Esophagus muscularis mucosa (tissue), 4 donors: ENCODE measurements at places on chromosomes 1 and 21. TPM values are rescaled to one million over a fixed set of nuclear protein-coding genes. Genes with fewer than 3 reads are reported as not detected.

TAL1 gene
- 4.3 TPM for total RNA-seq

CFHR4 gene
- not detected for total RNA-seq

CYP4Z1 gene
- total RNA-seq = 1.4 TPM

GPR37L1 gene
- total RNA-seq = 0.69 TPM

AMPD1 gene
- total RNA-seq = not detected

POU3F1 gene
- 0.29 TPM for total RNA-seq

SPRR4 gene
- not detected for total RNA-seq

ATP1A2 gene
- 214 TPM for total RNA-seq

CFAP141 gene
- not detected for total RNA-seq

CNTN2 gene
- total RNA-seq = 3.3 TPM

ZSWIM5 gene
- 6.2 TPM for total RNA-seq

KRTCAP2 gene
- 76.0 TPM for total RNA-seq

VHLL gene
- not detected for total RNA-seq

DNA sequence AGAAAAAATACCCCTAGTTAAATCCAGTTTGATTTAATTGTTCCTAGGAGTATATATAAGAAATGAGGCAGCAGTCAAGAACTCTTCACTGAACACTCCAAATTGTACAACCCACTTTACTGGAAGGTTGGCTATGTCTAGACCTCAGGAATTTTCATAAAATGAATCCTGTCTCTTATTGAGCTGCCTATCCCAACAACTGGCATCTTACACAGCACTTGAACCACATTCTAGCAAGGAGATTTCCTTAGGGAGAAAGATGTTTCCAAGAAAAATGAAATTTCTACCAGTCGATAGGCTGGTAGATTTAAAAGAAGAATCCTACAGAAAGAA lies 16.3 kb downstream of the RNF19B start:
- H3K27ac ChIP-seq = no peak overlapping the region
- H3K4me1 ChIP-seq = peaks cover 40% of the 10 kb centered on the region
- no peaks in the 10 kb centered on the region for H3K27me3 ChIP-seq
- H3K4me3 ChIP-seq = no peak overlapping the region
- H3K36me3 ChIP-seq = peaks cover 52% of the 10 kb centered on the region

DNA sequence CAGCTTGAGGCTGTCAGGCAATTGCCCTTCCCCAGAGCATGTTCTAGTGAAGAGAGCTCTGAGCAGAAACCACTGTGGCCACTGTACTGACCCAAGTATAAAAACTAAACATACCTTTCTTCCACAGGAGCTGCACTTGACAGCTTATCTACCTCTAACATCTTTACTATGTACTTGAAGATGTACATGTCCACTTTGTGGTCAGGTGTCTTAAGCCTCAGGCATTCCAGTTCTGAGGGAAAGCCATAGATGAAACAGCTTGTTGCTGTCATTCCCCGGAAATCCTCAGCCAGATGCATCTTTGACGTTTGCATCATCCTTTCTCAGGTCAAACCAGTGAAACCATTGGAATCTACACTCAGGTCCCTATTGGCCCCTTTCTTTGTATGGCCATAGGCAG lies 70.4 kb downstream of the CHRM3 start:
- H3K36me3 ChIP-seq = no peaks in the 10 kb centered on the region
- H3K4me3 ChIP-seq = no peak overlapping the region
- H3K4me1 ChIP-seq = no peaks in the 10 kb centered on the region

DNA sequence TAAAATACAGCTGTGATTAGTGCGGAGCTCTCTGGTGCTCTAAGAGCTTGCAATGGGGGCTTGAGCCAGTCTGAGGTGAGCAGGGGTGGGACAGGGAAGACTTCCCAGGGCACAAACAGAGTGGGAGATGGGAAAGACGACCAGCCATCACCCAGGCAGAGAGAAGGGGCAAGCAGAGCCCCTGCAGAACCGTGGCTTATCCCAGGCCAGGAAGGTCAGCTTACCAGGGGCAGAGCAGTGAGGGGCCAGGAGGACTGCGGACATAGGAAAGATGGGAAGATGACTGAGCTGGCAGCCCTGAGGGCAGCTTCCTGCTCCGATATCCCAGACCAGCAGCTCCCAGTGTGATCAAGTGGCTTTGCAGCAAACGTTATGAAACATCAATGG lies 55.4 kb upstream of the IFFO2 start:
- H3K4me1 ChIP-seq = peaks cover 11% of the 10 kb centered on the region
- no peak for DNase-seq
- no peak overlapping the region for H3K4me3 ChIP-seq
- H3K36me3 ChIP-seq = no peaks in the 10 kb centered on the region
- H3K27ac ChIP-seq = peak overlapping the region; percentile 84
- no peaks in the 10 kb centered on the region for H3K27me3 ChIP-seq

DNA sequence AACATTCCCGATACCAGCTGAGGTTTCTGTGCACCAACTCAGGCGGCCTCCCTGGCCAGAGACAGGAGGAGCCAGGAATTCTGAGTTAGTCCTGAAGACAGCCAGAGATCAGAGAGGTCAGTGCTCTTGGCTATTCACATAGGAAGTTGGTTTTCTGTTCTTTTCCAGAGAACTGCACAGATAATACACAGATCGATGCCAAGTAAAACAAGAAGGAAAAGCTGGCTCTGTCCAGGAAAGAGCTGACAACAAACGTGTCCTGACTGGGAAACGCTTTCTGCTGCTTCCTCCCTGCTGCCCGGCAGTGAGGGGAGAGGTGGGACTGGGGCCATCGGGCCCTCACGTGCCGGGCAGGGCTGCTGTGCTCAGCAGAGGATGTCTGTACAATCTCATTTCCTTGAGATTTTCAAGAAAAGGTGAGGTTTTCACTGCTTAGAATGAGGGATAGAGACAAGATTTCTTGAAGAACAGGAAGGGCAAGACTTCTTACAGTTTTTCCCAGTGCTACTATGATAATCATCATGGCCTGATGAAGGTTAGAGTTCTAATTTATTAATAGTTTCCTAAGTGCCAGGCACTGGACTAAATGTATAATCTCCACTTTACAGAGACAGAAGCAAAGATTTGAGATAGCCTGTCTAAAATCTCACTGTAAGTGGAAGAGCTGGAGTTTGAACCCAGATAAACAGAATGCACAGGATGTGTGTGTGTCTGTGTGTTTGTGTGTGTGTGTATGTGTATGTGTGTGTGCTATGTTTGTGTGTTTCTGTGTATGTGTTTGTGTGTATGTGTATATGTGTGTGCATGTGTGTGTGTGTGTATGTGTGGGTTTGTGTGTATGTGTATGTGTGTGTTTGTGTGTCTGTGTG lies 211.0 kb upstream of the RAB4A start:
- peaks cover 69% of the 10 kb centered on the region for H3K4me1 ChIP-seq
- H3K27me3 ChIP-seq = no peaks in the 10 kb centered on the region
- no peak overlapping the region for H3K4me3 ChIP-seq
- no peak for DNase-seq

- no peak overlapping the region for H3K4me3 ChIP-seq
- H3K27ac ChIP-seq = peak overlapping the region; percentile 4
These were observed 173.6 kb upstream of the SGIP1 start for GRCh38 chr1:66360285-66360724.

GRCh38 chr1:156898161-156898566 lies 4.6 kb downstream of the PEAR1 start:
- peaks cover 64% of the 10 kb centered on the region for H3K4me1 ChIP-seq
- DNase-seq = no peak
- H3K4me3 ChIP-seq = peak overlapping the region; percentile 23
- H3K27ac ChIP-seq = peak overlapping the region; percentile 80
- peaks cover 8% of the 10 kb centered on the region for H3K27me3 ChIP-seq
- no peaks in the 10 kb centered on the region for H3K36me3 ChIP-seq

GRCh38 chr1:153546371-153546770 lies 765 bp upstream of the S100A4 start:
- H3K4me1 ChIP-seq = peaks cover 52% of the 10 kb centered on the region
- no peaks in the 10 kb centered on the region for H3K27me3 ChIP-seq
- DNase-seq = no peak
- H3K36me3 ChIP-seq = no peaks in the 10 kb centered on the region
- H3K27ac ChIP-seq = peak overlapping the region; percentile 81

GRCh38 chr1:84271441-84272151 lies 29.9 kb upstream of the SAMD13 start:
- H3K4me3 ChIP-seq = no peak overlapping the region
- H3K36me3 ChIP-seq = no peaks in the 10 kb centered on the region
- no peak overlapping the region for H3K27ac ChIP-seq
- DNase-seq = no peak

- no peaks in the 10 kb centered on the region for H3K27me3 ChIP-seq
- peaks cover 15% of the 10 kb centered on the region for H3K4me1 ChIP-seq
- no peaks in the 10 kb centered on the region for H3K36me3 ChIP-seq
- no peak for DNase-seq
- H3K4me3 ChIP-seq = no peak overlapping the region
These were observed 9.8 kb downstream of the KCNN3 start for GRCh38 chr1:154860156-154860870.

GRCh38 chr1:232109391-232109790 lies 482.8 kb downstream of the DISC1 start:
- no peaks in the 10 kb centered on the region for H3K27me3 ChIP-seq
- no peak overlapping the region for H3K4me3 ChIP-seq
- no peaks in the 10 kb centered on the region for H3K36me3 ChIP-seq
- DNase-seq = no peak
- no peaks in the 10 kb centered on the region for H3K4me1 ChIP-seq

DNA sequence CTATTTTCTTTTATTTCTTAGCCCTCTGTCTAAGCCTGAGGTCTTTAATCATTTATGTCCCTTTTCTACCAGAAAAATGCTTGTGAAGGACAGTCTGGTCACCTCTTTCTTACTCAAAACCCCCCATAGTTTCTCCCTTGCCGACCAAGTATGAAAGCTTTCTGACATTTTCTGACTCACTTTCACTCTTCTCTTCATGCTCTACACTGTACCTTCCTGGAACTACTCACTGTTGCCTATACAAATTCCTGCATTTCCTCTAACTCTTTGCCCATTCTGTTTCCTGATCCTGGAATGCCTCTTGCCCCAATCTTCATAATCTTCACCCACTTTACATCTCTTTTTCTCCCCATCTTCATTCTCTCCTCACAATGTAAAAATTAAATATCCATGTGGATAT lies 380.0 kb downstream of the HHIPL2 start:
- no peaks in the 10 kb centered on the region for H3K36me3 ChIP-seq
- H3K27ac ChIP-seq = no peak overlapping the region
- H3K4me1 ChIP-seq = no peaks in the 10 kb centered on the region
- no peak for DNase-seq
- no peak overlapping the region for H3K4me3 ChIP-seq

GRCh38 chr1:7644086-7644485 lies 127.0 kb upstream of the VAMP3 start:
- H3K27me3 ChIP-seq = no peaks in the 10 kb centered on the region
- H3K4me3 ChIP-seq = no peak overlapping the region
- no peak overlapping the region for H3K27ac ChIP-seq
- no peaks in the 10 kb centered on the region for H3K36me3 ChIP-seq
- peaks cover 23% of the 10 kb centered on the region for H3K4me1 ChIP-seq

GRCh38 chr1:25174730-25175612 lies 57.3 kb downstream of the SYF2 start:
- H3K27ac ChIP-seq = no peak overlapping the region
- no peaks in the 10 kb centered on the region for H3K36me3 ChIP-seq
- no peak overlapping the region for H3K4me3 ChIP-seq
- no peaks in the 10 kb centered on the region for H3K27me3 ChIP-seq

- H3K27me3 ChIP-seq = peaks cover 11% of the 10 kb centered on the region
- H3K36me3 ChIP-seq = no peaks in the 10 kb centered on the region
These were observed 202.1 kb upstream of the PLXNA2 start for GRCh38 chr1:208446271-208446691.

GRCh38 chr1:215083383-215083961 lies 935 bp downstream of the KCNK2 start:
- H3K4me1 ChIP-seq = peaks cover 17% of the 10 kb centered on the region
- peaks cover 6% of the 10 kb centered on the region for H3K27me3 ChIP-seq
- no peak overlapping the region for H3K27ac ChIP-seq
- no peak for DNase-seq
- no peaks in the 10 kb centered on the region for H3K36me3 ChIP-seq
- peak overlapping the region; percentile 40 for H3K4me3 ChIP-seq

DNA sequence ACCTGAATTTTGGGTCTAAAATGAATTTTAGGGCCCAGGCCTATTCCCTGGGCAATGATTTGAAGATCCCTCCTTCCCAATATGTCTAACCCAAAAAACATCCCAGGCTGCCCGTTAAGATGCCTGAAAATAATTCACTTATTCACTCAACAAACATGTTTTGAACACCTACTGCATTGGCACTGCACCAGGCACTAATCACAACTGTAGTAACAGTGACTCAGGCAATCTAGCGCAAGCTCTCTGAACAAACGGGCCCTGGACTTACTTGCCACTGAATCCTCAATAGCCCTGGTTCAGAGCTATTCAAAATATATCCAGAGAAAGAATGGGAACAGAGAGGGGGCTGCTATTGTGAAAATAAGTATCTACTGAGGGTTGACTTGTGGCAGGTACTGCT lies 4.2 kb downstream of the CD244 start:
- H3K36me3 ChIP-seq = no peaks in the 10 kb centered on the region
- no peaks in the 10 kb centered on the region for H3K27me3 ChIP-seq
- no peak overlapping the region for H3K27ac ChIP-seq
- no peaks in the 10 kb centered on the region for H3K4me1 ChIP-seq
- H3K4me3 ChIP-seq = no peak overlapping the region
- peak; percentile 47 for DNase-seq

- H3K36me3 ChIP-seq = no peaks in the 10 kb centered on the region
- H3K4me1 ChIP-seq = peaks cover 100% of the 10 kb centered on the region
- DNase-seq = no peak
- peak overlapping the region; percentile 96 for H3K27ac ChIP-seq
- H3K4me3 ChIP-seq = no peak overlapping the region
These were observed 116.8 kb downstream of the CASZ1 start for GRCh38 chr1:10679496-10680220.

DNA sequence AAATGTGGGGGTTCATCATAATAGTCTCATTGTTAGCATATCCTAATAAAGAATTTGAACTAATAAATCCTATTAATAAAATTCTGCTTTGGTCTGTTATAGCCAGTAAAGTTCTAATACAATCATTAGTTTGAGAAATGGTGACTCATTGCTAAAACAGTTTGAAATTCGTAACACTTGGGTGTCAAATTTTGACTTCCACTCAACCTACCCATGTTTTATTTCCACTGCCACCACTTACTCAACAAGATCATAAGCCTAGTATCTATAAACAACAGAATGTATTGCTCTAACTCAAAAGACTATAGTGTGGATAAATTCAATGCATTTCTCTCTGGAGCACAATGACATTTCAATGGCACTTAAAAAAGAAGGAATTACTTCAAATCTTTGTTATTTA lies 29.1 kb downstream of the LGALS8 start:
- no peak for DNase-seq
- H3K4me3 ChIP-seq = no peak overlapping the region
- no peaks in the 10 kb centered on the region for H3K27me3 ChIP-seq
- H3K4me1 ChIP-seq = no peaks in the 10 kb centered on the region
- H3K36me3 ChIP-seq = peaks cover 98% of the 10 kb centered on the region
- H3K27ac ChIP-seq = no peak overlapping the region

DNA sequence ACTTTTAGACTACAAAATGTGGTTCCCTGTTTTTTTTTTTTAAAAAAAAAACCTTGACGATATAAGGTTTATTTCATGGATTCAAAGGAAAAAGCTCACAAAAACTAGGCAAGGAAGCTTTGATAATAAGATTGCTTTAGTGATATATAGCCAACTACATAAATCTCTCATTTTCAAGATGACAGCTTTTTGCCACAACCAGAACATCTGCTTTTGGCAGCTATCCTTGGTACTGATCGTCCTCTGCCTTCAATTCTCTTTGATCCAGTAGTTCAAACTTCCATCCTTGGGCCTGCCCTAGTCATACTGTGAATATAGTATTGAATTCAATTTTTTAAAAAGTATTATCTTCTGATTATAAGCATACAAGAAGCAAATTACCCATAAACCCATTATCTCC lies 72.9 kb upstream of the CD53 start:
- no peak overlapping the region for H3K27ac ChIP-seq
- H3K36me3 ChIP-seq = no peaks in the 10 kb centered on the region
- no peak overlapping the region for H3K4me3 ChIP-seq
- H3K27me3 ChIP-seq = no peaks in the 10 kb centered on the region

- no peaks in the 10 kb centered on the region for H3K36me3 ChIP-seq
- H3K4me3 ChIP-seq = no peak overlapping the region
- no peak for DNase-seq
- H3K27ac ChIP-seq = no peak overlapping the region
These were observed 30.4 kb downstream of the ARID4B start for GRCh38 chr1:235297579-235297978.
